GM12865 (cell line): ENCODE measurements at places on chromosomes 3 and 15.

DNA sequence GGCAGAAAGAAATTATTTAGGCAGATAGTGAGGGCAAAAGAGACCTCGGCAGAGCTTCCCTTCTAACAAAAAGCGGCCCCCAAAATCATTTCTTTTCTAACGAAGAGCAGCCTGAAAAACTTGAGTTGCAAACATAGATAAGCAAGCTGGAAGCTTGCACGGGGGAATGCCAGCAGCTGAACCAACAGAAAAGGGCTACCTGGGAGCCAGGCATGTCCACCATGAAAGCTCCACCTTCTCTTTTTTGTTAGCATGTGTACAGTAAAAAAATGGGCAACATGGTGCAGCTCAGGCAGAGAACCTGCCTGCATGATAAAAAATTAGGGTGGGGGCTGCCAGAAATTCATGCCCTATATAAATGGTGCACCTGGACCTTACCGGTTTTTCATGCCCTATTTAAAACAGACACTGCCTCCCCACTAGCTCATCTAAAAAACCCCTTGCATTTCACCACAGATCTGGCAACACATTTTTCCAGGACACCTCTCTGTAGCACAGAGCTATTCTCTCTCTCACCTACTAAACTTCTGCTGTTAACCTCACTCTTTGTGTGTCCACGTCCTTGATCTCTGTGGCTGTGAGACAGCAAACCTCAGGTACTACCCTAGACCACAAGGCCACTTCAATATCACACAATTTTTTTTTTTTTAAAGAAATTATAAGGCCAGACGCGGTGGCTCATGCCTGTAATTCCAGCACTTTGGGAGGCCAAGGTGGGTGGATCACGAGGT lies 18.7 kb downstream of the SLC33A1 start:
- no peak for DNase-seq

- DNase-seq, result no peak
Measured at GRCh38 chr3:182692695-182693094, 100.6 kb upstream of the ATP11B start.

DNA sequence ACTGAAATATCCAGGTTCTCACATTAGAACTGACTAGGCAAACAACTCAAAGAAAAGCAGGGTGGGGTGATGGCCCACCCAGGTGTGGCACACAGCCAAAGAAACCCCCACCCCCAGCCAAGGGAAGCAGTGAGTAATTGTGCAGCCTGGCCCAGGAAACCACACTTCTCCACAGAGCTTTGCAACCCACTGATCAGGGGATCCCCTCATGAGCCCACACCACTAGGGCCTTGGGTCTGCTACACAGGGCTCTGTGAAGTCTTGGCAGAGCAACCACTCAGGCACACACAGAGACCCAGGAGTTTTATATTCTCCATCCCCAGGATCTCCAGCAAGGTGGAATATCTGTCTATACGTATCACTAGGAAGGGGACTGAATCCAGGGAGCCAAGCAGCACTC lies 22.2 kb upstream of the TRIM42 start:
- peak; percentile 8 for DNase-seq

DNA sequence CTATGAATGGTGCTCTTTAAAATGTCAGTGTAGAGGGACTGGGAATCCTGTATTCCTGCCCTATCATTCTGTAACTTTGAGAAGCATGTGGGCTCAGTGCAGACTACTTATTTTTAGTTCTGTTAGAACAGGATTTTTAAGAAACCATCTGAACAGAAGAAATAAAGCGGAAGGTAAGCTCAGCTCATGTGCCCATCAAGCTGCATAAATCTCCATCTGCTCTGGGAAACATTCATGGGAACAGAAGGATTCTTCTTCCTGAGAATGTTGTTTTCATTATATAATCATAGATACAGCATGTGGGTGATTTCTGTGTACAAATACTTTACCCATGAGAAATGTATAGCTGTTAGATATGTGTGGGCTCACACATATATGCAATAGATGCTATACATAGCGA lies 69.9 kb downstream of the SIDT1 start:
- no peak for DNase-seq

DNA sequence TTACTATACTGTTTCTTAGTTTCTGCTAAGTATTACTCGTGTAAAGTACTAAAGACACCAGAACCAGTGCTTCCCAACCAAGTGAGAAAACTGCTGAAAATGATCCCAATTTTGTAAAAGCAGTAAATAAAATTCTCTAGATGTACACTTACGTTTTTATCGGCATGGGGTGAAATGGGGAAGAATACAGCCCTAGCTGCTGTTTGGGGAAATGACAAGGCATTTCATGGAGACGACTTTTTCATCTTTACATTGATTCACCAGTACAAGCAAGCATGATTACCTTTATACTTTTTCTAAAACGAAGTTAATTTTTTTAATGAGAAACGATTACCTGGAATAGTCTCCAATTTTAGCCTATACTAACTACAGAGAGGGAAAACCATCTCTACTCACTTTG lies 1.4 kb downstream of the PSMD6 start:
- no peak for DNase-seq

- DNase-seq, result no peak
Measured at GRCh38 chr3:50241163-50241562, 5.2 kb downstream of the GNAI2 start.
